Aortic smooth muscle cell (primary cell): ENCODE measurements at places on chromosomes 16 and 17. TPM values are rescaled to one million over a fixed set of nuclear protein-coding genes. Genes with fewer than 3 reads are reported as not detected.

Gene PRCD
- total RNA-seq = 1.1 and 1.6 TPM in 2 replicates

Gene DYNLL2
- 19.0 and 25.4 TPM in 2 replicates for total RNA-seq

Gene OSGIN1
- total RNA-seq = 2.2 and 4.1 TPM in 2 replicates

Gene SPNS3
- 0.06 TPM in 1 of 2 replicates, not detected in the other for total RNA-seq

Gene CCL4
- not detected in 2 replicates for total RNA-seq

Gene FMNL1
- 0.06 and 0.13 TPM in 2 replicates for total RNA-seq

Gene SP6
- 0.12 and 0.13 TPM in 2 replicates for total RNA-seq

Gene TRIM72
- total RNA-seq = not detected in 2 replicates

Gene TMEM235
- total RNA-seq = not detected in 2 replicates

Gene PIGQ
- 22.5 TPM in 2 replicates for total RNA-seq

Gene TEKT1
- total RNA-seq = not detected in 2 replicates

Gene KRTAP2-2
- total RNA-seq = not detected in 2 replicates

Gene RAP1GAP2
- 0.99 and 1.5 TPM in 2 replicates for total RNA-seq
